ENCODE measurements at places on chromosomes 12 and 14.

- no peak for DNase-seq
These were observed 17.3 kb downstream of the TPH2 start for GRCh38 chr12:71955970-71956369.

DNA sequence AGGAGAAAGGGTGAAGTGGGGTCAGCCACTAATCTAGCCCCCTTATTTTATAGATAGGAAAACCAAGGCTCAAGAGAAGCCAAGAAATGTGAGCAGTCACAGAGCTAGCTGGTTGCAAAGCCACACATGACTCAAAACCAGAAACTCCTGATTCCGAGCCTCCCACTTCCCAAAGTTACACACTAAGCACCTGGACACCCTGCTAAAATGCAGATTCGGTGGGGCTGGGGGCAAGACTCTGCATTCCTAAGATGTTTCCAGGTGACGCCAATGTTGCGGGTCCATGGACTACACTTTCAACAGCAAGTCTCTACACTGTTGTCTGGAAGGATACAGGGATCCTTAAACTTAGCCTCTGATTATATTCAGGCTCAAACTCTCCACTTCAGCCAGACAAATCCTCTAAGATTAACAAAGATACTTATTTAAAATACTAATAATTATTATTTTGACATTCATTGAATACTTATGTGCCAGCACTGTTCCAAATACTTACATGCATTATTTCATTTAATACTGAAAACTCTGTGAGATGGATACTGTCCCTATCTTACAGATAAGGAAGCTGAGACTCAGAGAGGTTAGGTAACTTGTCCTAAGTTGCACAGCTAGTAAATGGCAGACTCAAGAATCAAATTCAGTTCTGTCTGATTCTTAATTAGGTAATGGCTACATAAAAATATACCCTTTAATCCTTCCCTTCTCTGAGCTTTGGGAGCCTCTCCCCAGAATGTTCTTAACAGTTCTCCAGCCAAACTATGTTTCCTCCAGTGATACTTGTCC is 81.4 kb downstream of the CRACR2A start:
- no peak for DNase-seq

DNA sequence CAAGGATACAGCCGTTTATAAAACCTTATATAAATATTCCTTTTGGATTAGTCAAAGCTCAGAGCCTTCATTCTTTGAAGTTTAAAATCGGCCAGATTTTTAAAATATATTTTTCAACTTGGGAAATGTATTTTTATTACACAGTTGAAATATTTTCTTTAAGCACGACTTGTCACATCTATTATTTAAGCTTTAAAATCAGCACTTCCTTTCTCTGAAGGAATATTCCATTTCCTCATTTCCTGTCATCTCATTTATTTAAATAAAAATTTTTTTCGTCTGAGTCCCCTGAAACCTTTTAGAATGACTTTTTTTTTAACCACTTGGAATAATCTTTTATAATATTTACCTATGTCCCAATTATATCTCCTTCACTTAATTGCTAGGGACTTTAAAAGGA is 107.5 kb upstream of the PDE3A start:
- DNase-seq, result no peak

DNA sequence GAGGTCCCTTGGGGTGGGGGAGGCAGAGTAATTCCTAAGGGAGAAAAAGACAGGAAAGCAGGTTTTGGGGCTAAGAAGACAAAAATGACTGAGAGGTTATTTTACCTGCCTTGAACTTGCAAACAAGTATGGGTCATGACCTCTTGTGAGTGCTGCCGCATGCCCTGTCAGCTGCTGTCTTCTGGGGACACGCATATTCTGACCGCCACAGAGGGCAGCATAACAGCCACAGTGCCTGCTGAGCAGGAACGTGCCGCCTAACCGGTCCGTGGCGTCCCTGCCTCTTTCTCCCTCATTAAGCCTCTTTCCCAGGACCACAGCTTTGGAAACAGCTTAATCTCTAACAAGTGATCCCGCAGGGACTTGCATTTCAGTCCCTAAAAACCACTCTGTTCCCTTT is 51.3 kb upstream of the KCNA1 start:
- DNase-seq, result no peak

DNA sequence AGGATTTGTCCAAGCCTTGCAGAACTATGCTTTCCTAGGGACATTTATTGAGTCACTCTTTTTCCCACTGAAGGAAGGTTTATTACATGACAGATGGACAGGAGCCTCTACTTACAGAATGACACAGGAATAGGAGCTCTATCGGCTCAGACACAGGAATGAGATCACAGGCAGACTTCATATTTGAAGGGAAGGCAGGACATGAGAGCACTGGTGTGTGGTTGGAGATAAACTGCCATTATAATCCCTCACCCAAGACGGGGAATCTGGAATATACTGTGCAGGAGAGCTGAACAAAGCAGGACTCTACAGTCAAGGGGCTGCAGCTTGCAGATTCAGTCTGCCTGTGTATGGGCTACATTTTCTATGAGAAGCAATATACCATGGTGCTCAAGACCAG is 26.8 kb upstream of the IL22 start:
- no peak for DNase-seq

DNA sequence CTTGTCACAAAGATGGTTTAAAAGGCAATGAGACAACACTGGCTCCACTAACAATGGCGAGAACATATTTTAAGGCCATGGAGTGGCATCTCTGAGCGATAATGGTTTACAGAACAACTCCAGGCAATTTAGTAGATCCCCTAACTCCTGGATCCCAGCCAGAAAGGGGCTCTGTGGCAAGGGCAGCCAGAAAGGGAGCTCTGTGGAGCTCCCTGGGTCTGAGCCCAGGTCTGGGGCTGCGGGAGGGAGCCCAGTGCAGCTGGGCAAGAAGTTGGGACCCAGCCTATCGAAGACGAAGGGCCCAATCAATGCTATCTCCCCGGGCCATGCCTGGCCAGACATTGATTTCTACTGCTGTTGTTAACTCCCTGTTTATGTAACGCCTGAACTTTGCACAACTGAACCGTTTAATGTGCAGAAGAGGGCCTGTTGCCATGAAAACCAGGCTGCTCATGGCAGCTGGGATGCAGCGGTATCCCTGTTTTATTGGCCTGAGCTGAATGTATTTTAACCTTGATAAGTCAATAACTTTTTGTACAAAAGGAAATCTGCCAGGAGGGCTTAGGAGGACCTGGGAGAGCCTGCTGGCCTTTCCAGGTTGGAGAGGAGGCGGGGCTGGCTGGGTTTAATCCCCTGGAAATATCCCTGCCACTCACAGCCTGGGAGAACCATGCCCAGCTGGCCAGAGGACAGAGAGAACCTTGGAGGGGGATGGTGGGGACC is 6.7 kb upstream of the FAM222A start:
- no peak for DNase-seq

DNA sequence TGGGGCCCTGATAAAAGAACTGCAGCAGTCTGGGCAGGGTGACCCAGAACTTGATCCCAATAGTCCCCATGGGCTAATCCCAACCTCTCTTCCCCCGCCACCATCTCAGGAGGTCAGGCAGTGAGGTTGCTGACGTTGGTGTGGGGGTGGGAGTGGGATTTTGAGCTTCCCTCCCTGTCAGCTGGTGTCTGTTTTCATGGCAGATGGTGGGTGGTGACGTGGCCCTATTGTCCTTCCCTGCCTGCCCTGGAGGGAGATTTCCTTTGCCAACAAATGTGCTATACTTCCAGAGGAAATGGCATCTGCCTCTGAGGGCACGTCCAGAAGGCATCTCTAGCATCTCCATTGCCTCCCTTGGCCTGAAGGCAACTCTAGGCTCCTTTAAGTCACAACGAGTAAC is 37.7 kb downstream of the NEUROD4 start:
- DNase-seq, result no peak

GRCh38 chr14:92540472-92541048 is 27.0 kb downstream of the RIN3 start:
- DNase-seq, result no peak

DNA sequence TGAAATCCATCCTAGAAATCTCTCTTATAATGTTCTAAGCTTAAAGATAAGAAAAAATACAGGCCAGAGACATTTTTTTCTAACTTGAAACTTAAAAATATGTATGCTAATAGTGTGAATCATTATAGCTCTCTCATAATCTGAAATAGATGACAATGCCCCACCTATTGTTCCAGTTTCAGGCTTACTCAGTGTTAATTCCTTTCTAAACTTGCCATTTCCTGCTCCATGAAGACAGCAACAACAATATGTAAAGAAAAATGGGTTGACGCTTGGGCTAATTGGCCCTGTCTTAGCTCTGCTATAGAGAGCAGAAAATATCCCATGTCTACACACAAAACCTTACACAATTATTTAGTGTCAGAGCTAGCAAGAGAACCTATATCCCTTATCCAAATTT is 37.1 kb downstream of the LMO3 start:
- DNase-seq, result no peak

DNA sequence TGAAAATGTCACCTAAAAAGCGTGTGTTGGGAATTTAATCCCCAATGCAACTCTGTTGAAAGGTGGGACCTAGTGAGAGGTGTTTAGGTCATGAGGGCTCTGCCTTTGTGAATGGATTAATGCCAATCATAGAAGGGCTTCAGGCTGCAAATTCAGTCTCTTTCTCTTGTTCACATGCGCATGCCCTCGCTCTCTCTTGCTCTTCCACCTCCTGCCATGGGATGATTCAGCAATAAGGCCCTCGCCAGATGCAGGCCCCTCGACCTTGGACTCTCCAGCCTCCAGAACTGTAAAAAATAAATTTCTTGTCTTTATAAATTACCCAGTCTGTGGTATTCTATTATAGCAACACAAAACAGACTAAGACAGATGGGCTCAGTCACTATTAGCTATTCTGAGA is 55.4 kb downstream of the PLXNC1 start:
- DNase-seq, result no peak

- no peak for DNase-seq
These were observed at the start of gene SLC6A12 for GRCh38 chr12:214003-214741. Gene SLC6A12, minus strand, starts transcription at chr12:214157. Its CDS starts 4,171 bp downstream, at chr12:209986.

DNA sequence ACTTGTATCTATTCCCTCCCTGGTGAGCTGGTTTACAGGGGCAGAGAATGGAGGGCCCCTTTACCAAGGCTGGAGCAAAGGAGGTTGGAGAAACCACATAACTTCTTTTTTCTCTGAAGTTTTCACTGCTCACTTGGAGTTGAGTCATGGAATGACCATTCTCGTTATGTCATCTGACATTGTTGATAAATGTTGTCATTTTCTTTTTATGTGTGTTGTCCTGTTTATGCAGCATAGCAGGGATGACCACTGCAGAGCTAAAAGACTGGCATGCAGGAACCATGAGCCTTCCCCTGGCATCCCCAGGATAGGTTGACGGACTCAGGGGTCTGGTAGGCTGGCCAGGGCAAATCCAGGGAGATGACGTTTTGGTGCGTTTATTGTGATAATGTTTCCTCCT is 256.8 kb upstream of the DDHD1 start:
- DNase-seq, result no peak

All from CD4-positive, alpha-beta T cell (primary cell).